ENCODE measurements at places on chromosomes 6 and 20.

- DNase-seq: no peak
Observed at GRCh38 chr20:50344232-50345071, 153.8 kb downstream of the CEBPB start.

DNA sequence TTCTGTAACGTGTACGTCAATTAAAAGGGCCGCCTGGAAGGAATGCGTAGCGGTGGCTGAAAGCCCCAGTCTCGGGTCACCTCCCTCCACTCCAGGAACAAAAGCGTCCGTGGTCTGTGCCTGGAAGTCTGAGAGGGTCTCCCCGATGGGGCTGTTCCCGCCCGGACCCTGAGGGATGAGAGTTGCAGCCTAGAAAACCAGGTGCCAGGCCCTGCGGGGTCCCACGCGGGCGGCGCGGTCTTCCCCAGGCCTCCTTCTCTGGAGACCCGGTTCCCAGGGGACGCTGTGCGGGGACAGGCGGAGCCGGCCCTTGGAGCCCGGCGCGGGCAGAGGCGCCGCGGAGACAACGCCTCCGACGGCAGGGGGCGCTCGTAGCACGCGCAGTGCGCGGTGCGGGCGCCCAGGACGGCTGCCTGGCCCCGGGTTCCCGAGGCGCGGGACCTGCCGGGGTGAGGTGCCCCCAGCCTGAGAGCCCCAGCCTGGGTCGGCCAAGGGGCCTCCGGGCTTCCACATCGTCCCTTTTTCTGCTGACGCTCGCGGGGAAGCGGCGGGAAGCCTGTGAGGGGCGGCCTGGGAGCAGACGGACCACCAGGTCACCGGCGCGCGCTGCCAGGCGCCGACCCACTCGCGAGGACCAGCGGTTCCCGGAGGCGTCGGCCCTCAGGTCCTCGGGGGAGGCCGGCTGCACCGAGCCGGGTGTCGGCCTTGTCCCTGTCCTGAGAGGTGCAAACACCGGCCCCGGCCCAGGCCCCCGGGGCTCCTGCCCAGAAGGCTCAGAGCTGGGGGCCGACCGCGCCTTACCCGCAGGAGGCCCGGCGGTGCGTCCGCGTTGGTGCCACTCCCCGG, 5.3 kb upstream of the FOXC1 start:
- no peak for DNase-seq

GRCh38 chr6:105815661-105816555, 270.2 kb upstream of the PRDM1 start:
- DNase-seq: no peak

DNA sequence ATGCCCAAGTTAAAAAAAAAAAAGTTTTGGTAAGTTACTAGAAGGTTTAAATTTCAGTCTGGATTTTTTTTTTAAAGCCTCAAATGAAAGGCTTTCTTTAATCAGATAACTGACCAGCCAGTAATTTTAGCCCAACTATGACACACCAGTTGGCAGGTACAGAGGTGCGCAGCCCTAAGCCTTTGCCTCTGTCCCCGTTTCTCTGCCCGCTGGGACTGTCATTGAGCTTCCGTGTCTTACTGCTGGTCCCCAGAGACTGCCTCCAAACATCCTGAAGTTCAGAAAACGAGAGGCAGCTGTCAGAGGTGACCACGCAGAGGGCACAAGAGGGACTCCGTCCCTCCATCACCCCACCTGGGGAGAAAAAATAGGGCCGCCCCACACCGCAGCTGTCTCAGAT, 118.2 kb downstream of the RPS12 start:
- no peak for DNase-seq

DNA sequence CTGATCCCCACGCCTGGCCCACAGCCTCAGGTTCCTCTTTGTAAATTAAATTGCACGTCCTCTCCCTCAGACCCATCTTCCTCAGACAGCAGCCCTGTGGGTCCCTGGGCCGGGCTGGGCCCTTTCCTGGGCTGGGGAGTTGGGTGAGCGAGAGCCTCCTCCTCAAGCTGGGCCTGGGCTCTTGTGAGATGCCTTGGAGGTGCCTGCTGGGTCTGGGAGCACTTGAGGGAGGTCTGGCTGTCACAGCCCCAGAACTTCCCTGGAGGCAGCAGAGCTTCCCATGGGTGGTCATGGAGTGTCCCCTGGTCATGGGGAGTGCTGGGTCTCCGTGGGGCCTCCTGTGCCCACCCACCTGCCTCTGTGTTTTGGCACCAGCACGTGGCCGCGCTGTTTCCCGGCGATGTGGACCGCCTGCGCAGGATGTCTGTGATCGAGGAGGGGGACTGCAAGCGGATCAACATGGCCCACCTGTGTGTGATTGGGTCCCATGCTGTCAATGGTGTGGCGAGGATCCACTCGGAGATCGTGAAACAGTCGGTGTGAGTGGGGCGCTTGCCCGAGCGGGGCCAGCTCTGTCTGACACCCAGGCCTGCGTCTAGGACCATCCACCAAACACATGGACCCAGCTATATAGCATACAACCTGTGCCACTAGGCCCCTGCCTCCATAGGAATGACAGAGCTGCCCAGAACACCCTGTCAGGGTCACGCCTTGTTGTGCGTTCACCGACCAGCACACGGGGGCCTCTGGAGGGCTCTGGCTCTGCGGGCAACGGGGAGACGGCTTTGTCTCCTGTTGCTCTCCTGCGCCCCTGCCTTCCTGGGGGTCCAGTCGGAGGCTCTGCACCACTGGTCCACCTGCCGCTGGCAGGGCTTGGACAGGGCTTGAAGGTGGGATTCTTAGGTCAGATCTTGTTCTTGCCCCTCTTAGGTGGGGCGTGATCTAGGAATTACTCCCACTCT, 33.0 kb downstream of the PYGB start:
- no peak for DNase-seq

GRCh38 chr20:51138576-51138975, 115.7 kb upstream of the KCNG1 start:
- no peak for DNase-seq

DNA sequence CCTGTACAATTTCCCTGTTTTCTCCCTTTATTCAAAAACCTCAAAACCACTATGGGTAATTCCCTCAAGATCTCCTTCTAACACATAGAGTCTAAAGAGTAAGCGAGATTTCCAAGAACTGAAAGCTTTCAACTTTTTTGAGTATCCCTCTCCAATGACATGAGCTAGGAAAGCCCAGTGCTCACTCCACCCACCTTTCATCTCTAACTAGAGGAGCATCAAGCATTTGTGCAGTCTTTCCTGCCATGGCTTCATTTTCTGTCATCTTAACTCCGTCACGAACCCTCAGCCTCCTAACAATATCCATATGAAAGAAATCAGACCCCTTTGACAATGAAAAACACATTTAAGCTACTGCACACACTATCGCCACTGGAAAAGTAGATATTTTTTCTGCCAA, 91.9 kb upstream of the SUPT3H start:
- DNase-seq: no peak

All from NCI-H2081 treated with DMSO at 0.1 percent for 48 hours (cell line).